ENCODE measurements at places on chromosomes 13 and 19.

GRCh38 chr19:54172471-54173358, at the start of gene TMC4:
TMC4 (minus strand) TSS chr19:54173160; CDS start chr19:54173117, 43 bp downstream.
- peak; percentile 9 for DNase-seq

DNA sequence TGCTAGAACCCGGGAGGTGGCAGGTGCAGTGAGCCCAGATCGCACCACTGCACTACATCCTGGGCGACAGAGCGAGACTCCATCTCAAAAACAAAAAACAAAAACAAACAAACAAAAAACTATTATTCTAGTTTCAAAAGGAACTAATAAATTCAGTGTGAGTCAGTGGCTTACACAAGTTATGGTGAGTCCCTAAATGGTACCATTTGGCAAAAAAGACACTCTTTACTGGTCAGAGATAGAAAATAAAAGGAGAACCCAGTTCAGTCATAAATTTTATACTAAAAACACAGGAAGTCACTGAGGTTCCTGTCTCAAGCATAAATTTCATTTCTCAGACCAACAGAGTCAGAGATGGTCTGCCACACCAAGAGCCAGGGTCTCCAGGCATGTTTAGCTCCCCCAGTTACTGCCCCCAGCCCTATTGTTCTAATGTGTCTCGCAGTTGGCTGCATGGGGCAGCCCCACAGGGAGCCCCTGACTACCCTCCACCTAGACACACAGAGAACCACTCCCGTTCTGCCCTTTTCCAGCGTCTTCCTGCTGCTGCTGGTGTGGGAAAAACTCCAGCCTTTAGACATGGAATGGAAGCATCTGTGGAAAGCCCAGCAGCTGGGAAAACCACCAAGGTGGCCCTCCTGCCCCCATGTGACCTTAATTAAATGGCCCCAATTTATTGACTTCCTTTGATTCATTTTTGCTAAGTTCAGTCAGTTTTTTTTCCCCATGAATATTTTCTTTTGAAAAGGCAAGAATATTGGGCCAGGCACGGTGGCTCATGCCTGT, 12.2 kb downstream of the THSD1 start:
- no peak for DNase-seq

DNA sequence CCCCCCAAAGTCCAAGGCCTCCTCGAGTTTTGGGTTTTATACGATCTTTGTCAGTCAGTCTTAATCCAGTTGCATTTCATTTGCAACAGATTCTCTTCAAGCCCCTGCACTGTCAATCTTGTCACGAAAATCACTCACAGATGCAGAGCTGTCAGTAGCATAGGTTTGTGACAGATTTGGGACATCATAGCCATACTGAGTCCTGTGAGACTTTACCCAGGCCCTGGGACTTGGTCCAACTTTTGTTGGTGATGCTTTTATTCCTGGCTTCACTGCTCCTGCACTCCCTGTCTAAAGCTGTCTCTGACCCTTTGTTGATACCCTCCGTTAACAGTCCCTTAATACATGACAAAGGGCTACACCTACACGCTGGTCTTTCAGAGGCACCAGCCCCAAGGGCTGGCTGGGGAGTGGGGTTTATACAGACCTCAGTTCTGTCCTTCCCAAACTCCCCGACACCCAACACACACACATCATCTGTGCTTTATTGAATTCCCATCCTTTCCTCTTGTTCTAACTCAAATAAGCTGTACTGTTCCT, 36.0 kb downstream of the PABPC3 start:
- DNase-seq, result no peak

DNA sequence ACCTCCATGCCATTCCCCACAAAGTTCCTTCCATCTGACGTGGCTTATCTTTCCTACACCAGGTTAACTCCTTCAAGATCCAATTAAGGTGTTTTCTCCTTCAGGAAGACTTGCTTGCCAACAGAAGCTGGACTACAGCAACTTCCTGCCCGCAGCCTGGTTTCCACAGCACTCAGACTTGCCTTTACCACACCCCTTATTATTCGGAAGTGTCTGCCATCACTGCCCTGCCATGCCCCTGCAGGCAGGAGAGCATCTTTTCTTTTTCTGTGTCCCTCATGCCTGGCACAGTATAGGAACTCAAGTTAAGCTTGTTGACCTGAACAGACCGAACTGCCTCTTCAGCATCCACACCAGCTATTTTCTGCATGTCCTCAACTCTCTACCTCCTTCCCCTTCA, 168.0 kb downstream of the FOXO1 start:
- DNase-seq, result no peak

- DNase-seq, result no peak
Measured at GRCh38 chr13:40863723-40864122, 74.3 kb downstream of the SLC25A15 start.

GRCh38 chr19:54804101-54804500, 691 bp downstream of the KIR2DL4 start:
- no peak for DNase-seq

GRCh38 chr19:934865-935479, 9.1 kb downstream of the ARID3A start:
- DNase-seq, result no peak

- no peak for DNase-seq
Measured at GRCh38 chr19:57934820-57935665, at the start of gene ZNF418. ZNF418 (minus strand) TSS chr19:57935402; CDS start chr19:57933822, 1,580 bp downstream.

DNA sequence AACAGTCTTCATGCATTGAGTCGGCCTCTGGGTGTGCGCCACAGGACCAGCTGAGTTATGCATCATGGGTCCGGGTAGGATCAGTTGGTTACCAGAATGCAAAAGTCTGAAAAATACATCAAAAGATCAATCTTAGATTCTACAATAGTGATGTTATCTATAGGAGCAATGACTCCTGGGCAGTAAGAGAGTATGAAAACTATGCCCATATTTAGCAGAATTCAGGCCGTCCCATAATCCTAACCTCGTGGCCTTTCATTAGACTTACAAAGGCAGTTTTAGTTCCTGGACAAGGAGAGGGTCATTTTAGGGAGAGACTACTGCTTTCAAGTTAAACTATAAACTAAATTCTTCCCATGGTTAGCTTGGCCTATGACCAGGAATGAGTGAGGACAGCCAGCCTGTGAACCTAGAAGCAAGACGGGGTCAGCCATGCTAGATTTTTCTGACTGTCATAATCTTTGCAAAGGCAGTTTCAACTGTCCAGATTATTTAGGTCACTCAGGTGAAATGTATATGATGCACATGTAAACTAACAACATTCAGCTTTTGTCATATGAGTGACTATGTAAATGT, 11.8 kb upstream of the CDADC1 start:
- DNase-seq, result no peak

DNA sequence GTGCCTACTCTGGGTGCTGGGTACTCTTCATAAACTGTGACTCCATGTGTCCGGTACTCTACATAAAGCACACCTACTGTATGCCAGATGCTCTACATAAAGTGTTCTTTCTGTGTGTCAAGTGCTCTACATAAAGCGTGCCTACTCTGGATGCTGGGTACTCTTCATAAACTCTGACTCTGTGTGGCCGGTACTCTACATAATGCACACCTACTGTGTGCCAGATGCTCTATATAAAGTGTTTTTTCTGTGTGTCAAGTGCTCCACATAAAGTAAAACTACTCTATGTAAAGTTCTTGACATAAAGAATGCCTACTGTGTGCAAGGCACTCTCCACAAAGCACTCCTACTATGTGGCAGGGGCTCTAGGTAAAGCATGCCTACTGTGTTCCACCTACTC, 1.8 kb upstream of the CYP4F11 start:
- no peak for DNase-seq

GRCh38 chr19:38891771-38892170, 7.6 kb downstream of the SIRT2 start:
- DNase-seq, result no peak

DNA sequence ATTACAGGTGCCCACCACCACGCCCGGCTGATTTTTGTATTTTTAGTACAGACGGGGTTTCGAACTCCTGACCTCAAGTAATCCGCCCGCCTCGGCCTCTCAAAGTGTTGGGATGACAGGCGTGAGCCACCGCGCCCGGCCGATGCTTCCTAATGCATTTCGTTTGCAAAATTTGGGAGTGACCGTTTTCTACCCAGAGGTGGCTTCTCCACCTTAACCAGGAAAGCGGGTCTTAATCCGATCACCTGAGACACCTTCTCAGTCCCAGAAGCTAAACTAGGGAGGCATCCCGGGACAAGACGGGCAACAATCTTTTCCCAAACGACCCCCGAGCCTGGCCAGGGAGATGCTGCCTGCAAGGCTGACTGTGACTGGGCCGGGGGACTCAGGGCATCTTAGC, 14.8 kb upstream of the MATK start:
- no peak for DNase-seq

DNA sequence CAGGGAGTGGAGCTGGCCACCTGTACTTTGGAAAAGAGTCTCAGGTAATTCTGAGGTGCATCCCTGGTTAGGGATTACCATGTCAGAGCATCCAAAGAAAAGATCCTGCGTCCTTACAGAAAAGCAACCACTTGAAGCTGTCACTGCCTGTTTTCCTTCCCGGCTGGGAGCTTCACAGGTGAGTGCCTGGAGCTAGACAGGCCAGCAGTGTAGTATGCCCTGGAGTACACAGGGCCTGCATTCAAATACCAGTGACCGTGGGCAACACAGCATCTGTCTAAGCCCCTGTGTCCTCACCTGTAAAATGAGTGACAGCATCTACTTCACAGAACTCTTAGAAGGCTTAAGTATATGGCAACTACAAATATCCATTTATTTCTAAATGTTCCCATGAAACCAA, 29.0 kb downstream of the DZIP1 start:
- DNase-seq, result no peak

DNA sequence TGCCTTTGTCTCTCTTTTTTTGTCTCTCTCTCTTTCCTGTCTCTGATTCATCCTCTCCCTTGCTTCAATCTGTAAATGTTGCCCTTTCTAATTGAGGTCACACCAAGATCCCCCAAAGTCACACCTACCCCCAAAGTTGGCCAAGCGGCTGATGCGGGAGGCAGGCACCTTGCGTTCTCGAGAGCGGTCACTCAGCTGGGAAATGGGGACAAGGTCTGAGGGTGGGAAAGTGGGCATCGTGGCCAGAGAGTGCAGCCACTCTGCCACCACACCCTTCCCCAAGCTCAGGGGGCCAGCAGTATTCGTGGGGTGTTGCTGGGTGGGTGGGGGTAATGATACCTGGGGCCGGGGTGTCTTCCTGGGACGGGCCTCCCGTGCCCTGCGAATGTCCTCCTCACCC, 2.7 kb downstream of the COQ8B start:
- DNase-seq, result no peak

- DNase-seq, result no peak
Measured at GRCh38 chr13:42398533-42398932, 126.6 kb downstream of the AKAP11 start.

DNA sequence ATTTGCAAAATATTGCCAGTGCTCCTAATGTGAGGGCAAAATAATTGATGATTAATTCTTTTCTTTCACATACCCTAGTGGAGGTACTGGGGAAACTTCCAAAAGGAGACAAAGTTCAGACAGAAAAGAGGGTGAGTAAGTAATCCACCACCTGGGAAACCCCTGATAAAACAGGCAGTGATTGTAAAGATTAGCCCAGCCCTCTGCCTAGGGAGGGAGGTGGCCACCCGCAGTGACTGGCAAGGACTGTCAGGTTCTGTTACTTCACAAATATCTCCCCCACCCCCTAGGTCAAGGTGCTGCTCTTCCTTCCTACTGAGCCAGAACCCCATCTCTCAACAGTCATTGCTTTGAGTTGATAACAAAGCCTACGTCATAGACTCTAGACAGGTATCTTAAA, 239.7 kb downstream of the DNAJC15 start:
- DNase-seq, result no peak

GRCh38 chr13:51697181-51697580, 106.8 kb downstream of the DHRS12 start:
- DNase-seq, result no peak

- DNase-seq, result no peak
Measured at GRCh38 chr13:113820813-113821651, 42.8 kb downstream of the GAS6 start.

DNA sequence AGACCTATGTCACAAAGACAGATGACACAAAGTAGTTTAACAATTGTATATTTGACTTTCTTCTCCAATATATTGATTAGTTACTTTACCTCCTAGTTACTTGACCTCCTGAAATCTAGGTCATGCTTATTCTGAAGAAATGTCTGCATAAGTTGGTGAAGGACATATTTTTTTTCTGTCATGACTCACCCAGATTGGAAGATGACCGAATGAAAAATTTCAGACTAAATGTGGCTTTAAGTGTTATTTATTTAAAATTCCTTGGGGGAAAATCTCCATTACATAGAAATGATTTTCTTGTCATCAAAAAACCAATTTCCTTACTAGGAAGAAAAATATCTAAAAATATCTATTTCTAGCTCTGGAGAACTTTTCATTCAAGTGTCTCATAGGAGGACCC, 217.1 kb downstream of the POSTN start:
- DNase-seq, result no peak

DNA sequence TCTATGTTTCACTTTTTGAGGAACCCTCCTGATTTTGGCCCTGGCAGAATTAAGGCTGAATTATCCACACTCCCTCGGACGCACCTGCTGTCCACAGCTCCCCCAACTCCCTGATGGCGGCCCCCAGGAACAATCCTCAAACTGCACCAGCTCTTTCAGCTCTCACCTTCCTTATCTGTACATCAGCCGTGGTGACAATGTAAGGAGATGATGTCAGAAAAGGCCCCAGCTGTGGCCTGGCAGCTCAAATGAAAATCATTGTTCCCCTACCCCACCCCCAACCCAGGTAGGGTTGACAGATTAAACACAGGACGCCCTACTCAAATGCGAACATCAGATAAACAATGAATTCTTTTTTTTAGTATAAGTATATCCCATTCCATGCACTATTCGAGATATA, 35.0 kb upstream of the KLF2 start:
- DNase-seq, result no peak

DNA sequence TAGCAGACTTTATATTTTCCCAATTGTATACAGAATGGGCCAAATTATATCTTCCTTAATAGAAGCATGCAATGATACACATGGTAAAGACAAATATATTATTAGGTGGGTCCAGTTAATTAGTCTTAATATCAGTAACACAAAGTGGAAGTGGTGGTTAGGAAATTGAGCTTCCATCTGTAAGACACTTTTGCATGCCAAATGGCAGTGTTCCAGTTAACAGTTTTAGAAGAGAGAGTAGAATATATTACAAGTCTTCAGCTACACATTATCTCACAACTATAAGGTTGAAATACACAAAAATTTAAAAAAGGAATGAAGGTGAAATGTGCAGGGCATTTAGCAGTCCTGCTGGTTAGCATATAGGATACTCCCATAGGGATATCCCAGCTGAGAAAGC, 536.5 kb downstream of the PCDH9 start:
- DNase-seq, result no peak

GRCh38 chr19:5261156-5261890, 79.3 kb downstream of the PTPRS start:
- DNase-seq, result no peak

DNA sequence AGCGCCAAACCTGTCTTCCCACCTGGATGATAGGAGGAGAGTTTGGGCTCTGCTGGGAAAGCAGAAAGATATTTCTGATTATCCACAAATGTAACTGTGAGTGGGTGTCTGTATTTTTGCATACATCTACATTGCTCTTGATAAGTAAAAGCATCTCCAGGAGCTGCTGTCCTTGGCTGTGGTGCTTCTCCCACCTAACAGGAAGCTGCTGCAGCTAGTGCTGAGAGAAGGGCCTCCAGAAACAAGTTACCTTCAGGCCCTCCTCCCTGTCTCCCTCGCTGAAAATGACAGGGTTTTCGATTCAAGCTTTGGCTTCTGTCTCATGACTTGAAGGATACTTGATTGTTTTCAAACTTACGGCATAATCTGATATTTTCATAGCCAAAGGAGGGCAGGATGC, 90.1 kb downstream of the FOXO1 start:
- DNase-seq, result no peak

Measured in 8988T (cell line).